ENCODE measurements at places on chromosomes 1 and 21. TPM values are rescaled to one million over a fixed set of nuclear protein-coding genes. Genes with fewer than 3 reads are reported as not detected.

The SLC1A7 gene
- total RNA-seq: not detected

The TRAF3IP3 gene
- total RNA-seq: 1.5 TPM

The WNT2B gene
- total RNA-seq: 1.5 TPM

The EXTL1 gene
- total RNA-seq: 0.33 TPM

The GSTM1 gene
- total RNA-seq: not detected

The SLC44A3 gene
- not detected for total RNA-seq

The F13B gene
- not detected for total RNA-seq

The EXO5 gene
- total RNA-seq: 2.3 TPM

- DNase-seq: no peak
- H3K27me3 ChIP-seq: no peaks in the 10 kb centered on the region
Observed at GRCh38 chr1:185479796-185480195, 162.8 kb upstream of the IVNS1ABP start.

- DNase-seq: no peak
- no peak overlapping the region for H3K27ac ChIP-seq
- H3K4me1 ChIP-seq: no peaks in the 10 kb centered on the region
Observed at GRCh38 chr1:236099355-236099974, 34.6 kb upstream of the NID1 start.

DNA sequence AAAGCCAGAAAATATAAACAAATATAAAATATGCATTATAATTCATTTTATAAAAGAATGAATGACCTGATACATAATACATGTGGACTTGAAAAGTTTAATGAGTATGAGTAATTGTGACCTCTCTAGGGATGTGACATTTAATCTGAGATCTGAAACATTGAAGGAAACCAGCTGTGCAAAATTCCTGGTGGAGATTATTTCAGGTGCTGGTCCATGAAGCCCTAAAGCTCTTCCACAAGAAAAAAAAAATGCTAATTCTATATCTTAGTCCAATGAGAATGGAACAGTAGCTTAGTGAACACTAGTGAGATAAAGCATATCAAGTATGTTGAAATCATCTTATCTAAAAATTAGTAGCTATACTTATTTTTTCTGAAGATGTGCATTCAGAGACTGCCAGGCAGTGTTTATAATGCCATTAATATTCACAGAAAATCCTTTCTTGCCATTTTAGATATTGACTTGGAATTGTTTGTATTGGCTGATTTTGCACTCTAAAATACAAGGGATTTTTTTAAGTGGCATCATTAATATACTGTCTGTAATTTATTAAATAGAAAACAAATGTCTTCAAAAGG, 1485.9 kb downstream of the PLA2G4A start:
- H3K36me3 ChIP-seq: no peaks in the 10 kb centered on the region
- no peak for DNase-seq
- no peaks in the 10 kb centered on the region for H3K27me3 ChIP-seq
- H3K4me1 ChIP-seq: no peaks in the 10 kb centered on the region

GRCh38 chr1:55695151-55695550, 480.0 kb upstream of the USP24 start:
- no peaks in the 10 kb centered on the region for H3K36me3 ChIP-seq
- no peak overlapping the region for H3K4me3 ChIP-seq
- peak overlapping the region; percentile 64 for H3K27ac ChIP-seq
- no peaks in the 10 kb centered on the region for H3K27me3 ChIP-seq
- peaks cover 21% of the 10 kb centered on the region for H3K4me1 ChIP-seq

- H3K4me3 ChIP-seq: no peak overlapping the region
- no peak for DNase-seq
- H3K27ac ChIP-seq: no peak overlapping the region
- no peaks in the 10 kb centered on the region for H3K4me1 ChIP-seq
- no peaks in the 10 kb centered on the region for H3K27me3 ChIP-seq
Observed at GRCh38 chr21:37695111-37695510, 221.1 kb downstream of the KCNJ6 start.

GRCh38 chr1:85464497-85465098, 361 bp downstream of the DDAH1 start:
- no peak for DNase-seq
- no peaks in the 10 kb centered on the region for H3K36me3 ChIP-seq
- H3K27ac ChIP-seq: peak overlapping the region; percentile 60
- H3K4me3 ChIP-seq: peak overlapping the region; percentile 58
- H3K4me1 ChIP-seq: peaks cover 6% of the 10 kb centered on the region

- DNase-seq: no peak
- H3K36me3 ChIP-seq: no peaks in the 10 kb centered on the region
- no peaks in the 10 kb centered on the region for H3K4me1 ChIP-seq
- no peaks in the 10 kb centered on the region for H3K27me3 ChIP-seq
- no peak overlapping the region for H3K4me3 ChIP-seq
Observed at GRCh38 chr1:157334041-157334440, 195.8 kb upstream of the ETV3 start.

DNA sequence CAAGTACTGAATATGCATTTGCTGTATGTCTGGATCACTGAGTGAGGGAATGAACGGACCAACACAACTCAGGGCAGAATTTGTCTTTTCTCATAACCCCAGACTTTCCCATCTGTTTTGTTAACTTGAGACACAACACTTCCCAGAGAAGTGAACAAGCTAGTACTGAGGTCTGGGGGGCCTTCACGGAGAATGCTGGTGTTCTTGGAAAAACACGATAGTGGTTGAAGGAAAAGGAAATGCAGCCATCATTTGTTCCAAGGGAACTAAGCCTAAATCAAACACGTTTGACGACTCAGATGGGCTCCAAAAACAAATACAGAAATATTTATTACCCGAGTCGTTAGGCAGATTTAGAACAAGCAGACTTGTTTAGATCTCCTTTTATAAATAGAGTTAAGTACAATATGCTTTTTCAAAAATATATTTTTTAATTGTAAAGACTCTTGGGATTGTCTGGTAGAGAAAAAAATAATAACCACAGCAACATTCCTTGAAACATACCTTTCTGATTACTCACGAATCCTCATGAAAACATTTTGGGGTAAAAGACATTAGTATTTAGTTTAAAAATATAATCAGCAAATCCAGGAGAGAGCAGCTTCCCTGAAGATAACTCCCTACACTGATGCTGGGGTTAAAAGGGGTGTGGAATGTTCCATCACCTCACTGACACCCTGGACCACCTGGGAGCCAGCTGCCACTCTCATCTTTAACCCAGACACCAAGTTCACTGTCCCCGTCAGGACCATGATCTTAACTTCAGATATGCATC, 427.7 kb upstream of the RUNX1 start:
- no peak overlapping the region for H3K27ac ChIP-seq
- H3K4me1 ChIP-seq: peaks cover 5% of the 10 kb centered on the region
- H3K27me3 ChIP-seq: no peaks in the 10 kb centered on the region
- H3K36me3 ChIP-seq: no peaks in the 10 kb centered on the region

- no peaks in the 10 kb centered on the region for H3K4me1 ChIP-seq
- H3K36me3 ChIP-seq: no peaks in the 10 kb centered on the region
- H3K4me3 ChIP-seq: no peak overlapping the region
- H3K27ac ChIP-seq: no peak overlapping the region
- no peaks in the 10 kb centered on the region for H3K27me3 ChIP-seq
Observed at GRCh38 chr1:199751506-199751905, 276.0 kb upstream of the NR5A2 start.

GRCh38 chr21:31335957-31336738, 7.9 kb downstream of the TIAM1 start:
- no peak overlapping the region for H3K27ac ChIP-seq
- no peak overlapping the region for H3K4me3 ChIP-seq
- DNase-seq: no peak
- no peaks in the 10 kb centered on the region for H3K36me3 ChIP-seq
- no peaks in the 10 kb centered on the region for H3K4me1 ChIP-seq

DNA sequence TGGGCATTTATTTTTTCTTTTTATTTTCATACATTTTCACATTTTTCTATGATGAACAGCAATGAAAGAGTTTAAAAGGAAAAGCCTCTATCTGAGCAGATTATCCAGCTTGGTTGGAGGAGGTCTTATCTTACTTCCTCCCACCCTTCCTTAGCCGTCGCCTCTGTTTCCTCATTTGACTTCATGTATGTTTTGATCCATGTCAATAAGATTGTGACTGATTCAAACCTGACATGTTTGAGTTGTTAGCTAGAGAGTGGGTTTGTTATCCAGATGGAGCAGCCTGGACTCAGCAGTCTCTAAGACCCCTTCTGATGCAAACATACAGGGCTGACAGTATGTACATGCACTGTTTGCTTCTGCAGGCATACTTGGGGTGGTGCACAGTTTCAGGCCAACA, 31.2 kb downstream of the MACO1 start:
- no peaks in the 10 kb centered on the region for H3K27me3 ChIP-seq
- H3K4me1 ChIP-seq: peaks cover 67% of the 10 kb centered on the region
- no peaks in the 10 kb centered on the region for H3K36me3 ChIP-seq
- no peak for DNase-seq
- no peak overlapping the region for H3K4me3 ChIP-seq
- H3K27ac ChIP-seq: peak overlapping the region; percentile 68

DNA sequence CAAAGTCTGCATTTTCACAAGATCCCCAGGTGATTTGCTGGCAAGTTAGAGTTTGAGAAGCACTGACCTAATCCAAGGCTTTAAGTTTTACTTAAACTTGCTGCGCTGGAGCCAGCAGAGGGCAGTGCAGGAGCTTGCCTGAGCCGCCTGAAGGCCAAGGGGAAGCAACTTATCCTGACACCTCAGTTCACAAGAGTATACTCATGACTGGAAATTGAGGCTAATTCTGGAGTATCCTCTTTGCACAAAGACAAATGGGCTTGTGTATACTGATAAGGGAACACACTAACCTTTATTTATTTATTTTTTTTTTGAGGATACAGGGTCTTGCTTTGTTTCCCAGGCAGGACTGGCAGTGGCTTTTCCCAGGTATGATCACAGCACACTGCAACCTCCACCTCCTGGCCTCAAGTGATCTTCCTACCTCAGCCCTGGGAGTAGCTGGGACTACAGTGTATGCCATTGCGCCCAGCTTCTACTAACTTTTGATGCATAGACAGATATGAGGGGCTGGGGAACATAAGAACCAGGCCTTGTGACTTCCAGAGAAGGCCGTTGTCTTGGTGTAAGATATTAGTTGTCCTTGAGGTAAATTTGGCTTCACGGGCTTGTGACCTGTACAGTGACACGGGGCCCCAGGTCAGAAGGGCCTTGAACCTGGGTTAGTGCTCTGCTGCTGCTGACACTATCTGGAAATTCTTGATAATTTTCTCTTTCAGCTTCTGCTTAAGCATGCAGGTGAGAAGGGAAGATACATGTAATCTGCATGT, 29.0 kb upstream of the SLAMF1 start:
- no peak overlapping the region for H3K4me3 ChIP-seq
- H3K4me1 ChIP-seq: no peaks in the 10 kb centered on the region
- no peak overlapping the region for H3K27ac ChIP-seq
- peak; percentile 13 for DNase-seq

- peaks cover 18% of the 10 kb centered on the region for H3K4me1 ChIP-seq
- no peaks in the 10 kb centered on the region for H3K27me3 ChIP-seq
- H3K27ac ChIP-seq: peak overlapping the region; percentile 72
- H3K4me3 ChIP-seq: peak overlapping the region; percentile 33
- H3K36me3 ChIP-seq: no peaks in the 10 kb centered on the region
Observed at GRCh38 chr1:231694465-231695077, 68.0 kb downstream of the DISC1 start.

DNA sequence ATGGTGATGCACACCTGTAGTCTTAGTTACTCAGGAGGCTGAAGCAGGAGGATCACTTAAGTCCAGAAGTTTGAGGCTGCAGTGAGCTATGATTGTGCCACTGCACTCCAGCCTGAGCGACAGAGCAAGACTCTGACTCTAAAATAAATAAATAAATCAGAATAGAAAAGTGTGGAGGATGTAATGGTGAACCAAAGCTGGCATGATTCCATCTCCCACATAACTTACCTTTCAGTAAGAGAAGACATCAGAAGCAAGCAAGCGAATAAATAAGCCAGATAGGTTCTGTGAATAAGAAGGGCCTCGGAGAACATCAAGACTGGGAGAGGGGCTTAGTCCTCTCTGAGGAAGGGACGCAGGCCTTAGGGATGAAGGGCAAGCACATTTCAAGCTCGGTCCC, 59.5 kb downstream of the TOMM20 start:
- DNase-seq: no peak
- no peaks in the 10 kb centered on the region for H3K27me3 ChIP-seq

GRCh38 chr1:107442551-107442950, 301.7 kb downstream of the NTNG1 start:
- H3K4me3 ChIP-seq: no peak overlapping the region
- no peaks in the 10 kb centered on the region for H3K36me3 ChIP-seq
- H3K4me1 ChIP-seq: no peaks in the 10 kb centered on the region
- H3K27me3 ChIP-seq: no peaks in the 10 kb centered on the region
- no peak overlapping the region for H3K27ac ChIP-seq

DNA sequence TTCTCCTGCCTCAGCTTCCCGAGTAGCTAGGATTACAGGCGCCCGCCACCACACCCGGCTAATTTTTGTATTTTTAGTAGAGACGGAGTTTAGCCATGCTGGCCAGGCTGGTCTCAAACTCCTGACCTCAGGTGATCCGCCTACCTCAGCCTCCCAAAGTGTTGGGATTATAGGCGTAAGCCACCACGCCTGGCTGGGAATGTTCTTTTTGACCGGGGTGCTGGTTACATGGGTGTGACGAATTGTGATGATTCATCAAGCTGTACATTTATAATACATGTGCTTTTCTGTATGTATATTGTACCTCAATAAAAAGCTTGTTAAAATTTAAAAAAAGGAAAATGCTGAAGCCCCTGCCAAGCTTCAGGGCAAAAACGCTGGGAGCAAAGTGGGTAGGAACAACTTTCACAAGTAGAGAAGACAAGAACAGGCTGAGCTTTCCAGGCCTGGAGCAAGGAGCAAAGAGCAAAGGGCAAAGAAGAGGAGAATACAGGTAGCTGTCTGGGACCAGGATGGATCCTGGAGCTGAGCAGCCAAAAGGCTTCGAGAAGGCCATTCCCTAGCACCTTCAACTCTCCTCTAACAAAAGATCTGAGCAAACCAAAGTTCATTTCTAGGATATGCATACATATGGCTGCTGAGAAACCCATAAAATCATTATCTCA, 20.5 kb upstream of the YRDC start:
- H3K4me3 ChIP-seq: no peak overlapping the region
- H3K36me3 ChIP-seq: peaks cover 7% of the 10 kb centered on the region
- DNase-seq: no peak
- H3K27me3 ChIP-seq: no peaks in the 10 kb centered on the region

- DNase-seq: no peak
- no peak overlapping the region for H3K27ac ChIP-seq
- H3K4me3 ChIP-seq: no peak overlapping the region
- H3K36me3 ChIP-seq: no peaks in the 10 kb centered on the region
Observed at GRCh38 chr1:69485616-69486015, 82.1 kb upstream of the LRRC7 start.

DNA sequence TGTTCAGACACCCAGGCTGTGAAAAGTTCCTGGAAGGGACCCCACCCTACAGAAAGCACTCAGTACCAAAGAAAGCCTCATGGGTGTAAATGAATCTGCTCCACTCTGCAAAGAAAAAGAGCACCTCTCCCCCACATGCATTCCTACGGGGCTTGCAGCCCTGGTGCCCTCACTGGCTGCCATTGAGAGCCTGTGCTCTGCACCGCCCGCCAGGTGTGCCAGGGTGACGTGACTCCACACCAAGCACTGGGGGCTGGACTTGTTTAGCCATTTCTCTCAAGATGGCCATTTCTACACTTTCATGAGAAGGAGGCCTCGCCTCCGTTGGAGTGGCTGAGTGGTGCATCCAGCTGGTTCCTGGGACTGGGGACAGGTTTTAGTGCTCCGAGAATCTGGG, 380.5 kb upstream of the VAMP3 start:
- H3K4me3 ChIP-seq: no peak overlapping the region
- H3K27me3 ChIP-seq: no peaks in the 10 kb centered on the region

GRCh38 chr21:46297338-46298271, 11.5 kb downstream of the YBEY start:
- peaks cover 9% of the 10 kb centered on the region for H3K4me1 ChIP-seq
- H3K27ac ChIP-seq: peak overlapping the region; percentile 55
- H3K4me3 ChIP-seq: peak overlapping the region; percentile 52
- H3K27me3 ChIP-seq: peaks cover 14% of the 10 kb centered on the region

- no peaks in the 10 kb centered on the region for H3K36me3 ChIP-seq
- H3K27ac ChIP-seq: no peak overlapping the region
- no peaks in the 10 kb centered on the region for H3K27me3 ChIP-seq
- DNase-seq: no peak
- no peak overlapping the region for H3K4me3 ChIP-seq
Observed at GRCh38 chr1:118563981-118564951, 379.2 kb upstream of the SPAG17 start.
